Lower lobe of right lung (tissue), 2 donors: ENCODE measurements at places on chromosomes 1 and 21.
A peak's percentile ranks its signal among the peaks of the same experiment; 100 is the strongest.

DNA sequence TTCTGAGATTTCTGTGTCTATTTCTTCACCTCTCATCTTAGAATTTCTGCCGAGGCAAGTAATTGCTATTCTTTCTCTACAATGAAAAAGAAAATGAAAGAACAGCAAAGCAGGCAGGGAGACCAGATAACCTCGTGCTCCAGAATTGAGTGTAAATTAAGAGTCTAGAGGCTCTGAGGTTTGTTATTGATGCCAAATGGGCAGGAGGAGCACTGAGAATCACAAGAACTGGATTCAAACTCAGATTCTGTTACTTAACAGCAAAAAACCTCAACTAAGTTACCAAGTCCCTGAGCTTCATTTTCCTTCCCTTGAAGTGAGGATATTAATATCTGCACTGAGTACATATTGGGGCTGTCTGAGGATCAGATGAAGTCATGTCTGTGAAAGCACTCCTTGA, 5.5 kb upstream of the DDR2 start:
- no peak for DNase-seq

- DNase-seq = no peak
These were observed 1917.0 kb downstream of the MRPL39 start for GRCh38 chr21:23690316-23690715.

GRCh38 chr1:94743862-94744261, 76.3 kb upstream of the SLC44A3 start:
- DNase-seq = no peak

- peak; percentile 41 for DNase-seq
These were observed 53.2 kb downstream of the PRKCZ start for GRCh38 chr1:2103266-2103900.

GRCh38 chr1:226598455-226598849, 49.9 kb downstream of the STUM start:
- no peak for DNase-seq

DNA sequence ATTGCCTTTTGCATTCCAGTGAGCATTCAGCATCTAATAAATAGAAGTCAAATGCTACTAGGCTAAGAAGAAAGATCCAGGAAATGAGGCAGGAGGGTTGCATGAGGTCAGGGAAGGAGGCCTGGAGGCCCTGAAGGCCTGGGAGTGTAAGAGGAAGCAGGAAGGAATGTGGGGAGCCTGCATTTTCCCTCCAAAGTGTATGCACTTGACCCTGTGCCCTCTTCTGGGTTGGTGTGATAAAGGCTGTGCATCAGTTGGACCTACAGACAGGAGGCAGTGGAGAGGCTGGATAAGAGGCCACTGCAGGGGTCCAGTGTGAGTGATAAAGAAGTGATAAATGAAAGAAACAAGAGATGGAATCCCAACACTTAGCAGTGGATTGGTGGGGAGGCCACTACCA, 20.4 kb downstream of the KIAA1614 start:
- DNase-seq = no peak

DNA sequence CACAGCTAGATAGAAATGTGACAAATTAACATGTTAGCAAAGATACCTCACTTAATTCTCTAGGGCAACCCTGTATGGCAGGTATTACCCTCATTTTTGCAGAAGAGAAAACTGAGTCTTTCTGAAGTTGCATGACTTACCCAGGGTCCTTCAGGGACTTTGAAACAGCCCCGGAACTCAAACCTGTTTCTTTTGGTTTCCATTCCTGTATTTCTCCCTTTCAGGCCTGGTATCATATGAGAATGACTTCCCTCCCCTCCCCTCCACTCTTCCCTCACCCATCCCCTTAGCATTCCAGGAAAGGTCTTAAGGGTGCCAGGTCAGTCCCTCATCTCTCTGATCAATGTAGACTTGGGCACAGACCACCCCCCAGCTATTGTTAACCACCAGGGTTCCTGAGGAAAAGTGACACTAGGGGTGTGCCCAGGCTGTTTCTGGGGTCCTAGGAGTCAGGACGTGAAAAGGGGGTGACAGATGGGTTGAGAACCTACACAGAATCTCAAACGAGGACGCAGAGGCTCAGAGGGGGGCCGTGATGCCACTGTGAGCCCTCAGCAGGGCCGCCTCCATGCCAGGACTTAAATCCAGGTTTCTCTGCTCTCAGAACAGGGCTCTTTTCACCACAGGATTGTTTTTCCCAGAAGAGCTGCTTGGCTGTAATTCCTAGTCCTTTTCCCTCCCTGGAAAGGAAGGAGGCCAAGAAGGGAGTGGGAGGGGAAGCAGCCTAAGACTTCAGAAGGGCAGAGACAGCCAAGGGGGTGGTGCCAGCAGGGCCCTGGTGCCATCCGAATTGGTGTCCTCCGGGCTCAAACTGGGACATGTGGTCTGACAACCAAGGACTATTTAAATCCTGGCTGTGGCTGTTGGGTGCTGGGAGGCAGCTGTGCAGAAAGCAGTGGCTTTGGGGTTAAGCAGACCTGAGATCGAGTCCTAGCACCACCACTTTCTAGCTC, 2.1 kb upstream of the WASF2 start:
- DNase-seq = peak; percentile 45

DNA sequence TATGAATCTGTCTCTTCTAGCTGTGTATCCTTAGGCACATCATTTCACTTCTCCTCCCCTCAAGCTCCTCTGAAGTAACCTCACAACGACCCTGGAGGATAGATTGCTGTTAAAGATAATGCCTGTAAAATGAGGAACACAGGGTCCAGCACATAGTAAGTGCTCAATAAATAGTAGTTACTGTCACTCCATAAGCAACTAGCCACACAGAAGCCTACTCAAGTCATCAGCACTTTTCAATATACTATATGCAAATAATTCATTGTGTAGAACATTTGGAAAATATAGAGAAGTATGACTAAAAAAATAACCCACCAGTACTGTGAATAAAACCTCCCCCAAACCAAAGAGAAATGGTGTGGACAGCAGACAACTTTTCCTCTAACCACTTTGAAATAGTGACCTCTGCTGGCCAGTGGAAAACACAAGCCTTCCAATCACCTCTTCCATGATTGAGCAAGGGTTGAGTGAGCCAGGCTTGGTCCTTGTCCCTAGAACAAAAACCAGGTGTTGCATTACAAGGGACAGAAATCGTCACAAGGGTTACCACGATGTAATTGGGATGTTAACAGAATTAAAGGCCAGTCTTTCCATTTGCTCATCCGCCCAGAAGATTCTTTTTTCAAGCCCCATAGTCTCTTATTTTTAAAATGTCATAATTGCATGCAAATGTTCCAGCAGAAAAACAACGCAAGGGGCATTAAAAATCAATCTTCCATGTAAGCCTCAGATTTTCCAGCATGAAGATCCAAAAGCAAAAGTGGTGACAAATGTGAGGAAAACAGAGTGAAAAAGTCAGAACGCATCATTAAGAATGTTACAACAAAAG, 15.7 kb upstream of the GLIS1 start:
- DNase-seq = no peak

- no peak for DNase-seq
These were observed 28.2 kb upstream of the ETS2 start for GRCh38 chr21:38777531-38777930.

DNA sequence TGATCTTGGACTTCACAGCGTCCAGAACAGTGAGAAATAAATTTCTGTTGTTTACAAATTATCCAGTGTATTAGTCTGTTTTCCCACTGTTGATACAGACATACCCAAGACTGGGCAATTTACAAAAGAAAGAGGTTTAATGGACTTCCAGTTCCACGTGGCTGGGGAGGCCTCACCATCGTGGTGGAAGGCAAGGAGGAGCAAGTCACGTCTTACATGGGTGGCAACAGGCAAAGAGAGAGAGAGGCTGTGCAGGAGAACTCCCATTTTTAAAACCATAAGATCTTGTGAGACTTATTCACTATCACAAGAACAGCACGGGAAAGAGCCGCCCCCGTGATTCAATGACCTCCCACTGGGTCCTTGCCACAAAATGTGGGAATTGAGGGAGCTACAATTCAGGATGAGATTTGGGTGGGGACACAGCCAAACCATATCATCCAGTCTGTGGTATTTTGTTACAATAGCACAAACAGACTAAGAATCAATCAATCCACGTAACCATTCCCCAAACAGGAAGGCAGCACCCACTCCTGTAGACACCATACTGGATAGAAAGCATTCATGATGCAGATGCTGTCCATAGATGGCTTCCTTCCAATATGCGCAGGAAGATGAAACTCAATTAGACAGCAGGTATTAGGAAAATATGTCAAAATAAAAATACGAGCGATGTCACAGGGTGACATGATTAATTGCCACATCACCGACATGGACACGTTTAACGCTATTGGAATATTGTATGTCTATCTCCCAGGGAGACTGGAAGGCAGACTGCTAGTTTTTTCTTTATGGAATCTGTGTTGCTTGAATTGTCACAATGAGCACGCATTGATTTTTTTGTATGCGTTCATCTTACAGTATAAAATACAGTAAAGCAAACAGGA, 22.8 kb downstream of the ECE1 start:
- no peak for DNase-seq

DNA sequence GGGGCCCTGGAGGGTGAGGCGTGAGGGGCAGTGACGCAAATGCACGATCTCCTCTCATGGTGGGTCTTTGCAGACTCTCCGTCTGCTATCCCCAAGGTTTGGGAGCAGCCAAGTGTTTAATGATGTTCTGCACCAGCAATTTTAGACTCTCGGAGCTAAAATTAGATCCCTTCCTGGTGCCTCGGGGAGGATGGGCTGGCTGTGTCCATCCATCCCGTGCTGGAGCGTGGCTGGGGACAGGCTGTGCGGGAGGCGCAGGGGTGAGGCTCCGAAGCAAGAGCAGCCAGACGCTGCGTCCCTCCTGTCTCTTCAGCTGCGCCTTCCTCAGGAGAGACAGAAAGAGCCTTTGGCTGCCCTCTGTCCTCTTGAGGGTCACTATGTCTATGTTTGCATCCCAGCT, 387.6 kb downstream of the CAMTA1 start:
- no peak for DNase-seq

DNA sequence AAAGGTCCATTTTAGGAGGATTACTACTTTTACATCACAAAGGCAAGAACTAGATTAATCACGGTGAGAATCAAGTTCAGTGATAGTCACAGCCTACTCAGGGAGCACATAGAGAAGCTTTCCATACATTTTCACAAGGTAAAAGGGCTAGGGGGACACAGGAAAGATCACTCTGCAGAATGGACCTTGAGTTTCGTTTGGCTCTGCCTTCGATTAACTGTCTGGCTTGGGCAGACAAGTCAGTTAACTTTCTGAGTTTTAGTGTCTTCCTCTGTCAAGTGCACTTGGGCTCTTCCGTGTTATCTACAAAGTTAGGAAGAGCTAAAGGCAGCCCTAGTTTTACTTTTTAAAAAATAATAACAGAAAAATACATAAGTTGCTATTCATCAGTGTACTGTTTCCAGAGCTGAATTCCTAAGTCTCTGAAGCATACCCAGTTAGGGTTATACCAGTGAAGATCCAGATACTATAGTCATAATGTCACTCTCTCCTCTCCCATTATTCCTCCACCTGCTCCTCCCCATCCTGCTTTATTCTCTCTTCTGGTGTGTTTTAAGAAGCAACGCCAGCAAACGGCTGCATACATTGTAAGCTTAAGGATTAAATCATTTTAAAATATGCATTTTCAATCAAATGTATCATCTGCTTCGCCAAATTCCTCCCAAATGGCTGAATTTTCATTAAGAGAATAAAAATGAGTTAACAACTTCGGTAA, 1.7 kb downstream of the CEP170 start:
- no peak for DNase-seq

DNA sequence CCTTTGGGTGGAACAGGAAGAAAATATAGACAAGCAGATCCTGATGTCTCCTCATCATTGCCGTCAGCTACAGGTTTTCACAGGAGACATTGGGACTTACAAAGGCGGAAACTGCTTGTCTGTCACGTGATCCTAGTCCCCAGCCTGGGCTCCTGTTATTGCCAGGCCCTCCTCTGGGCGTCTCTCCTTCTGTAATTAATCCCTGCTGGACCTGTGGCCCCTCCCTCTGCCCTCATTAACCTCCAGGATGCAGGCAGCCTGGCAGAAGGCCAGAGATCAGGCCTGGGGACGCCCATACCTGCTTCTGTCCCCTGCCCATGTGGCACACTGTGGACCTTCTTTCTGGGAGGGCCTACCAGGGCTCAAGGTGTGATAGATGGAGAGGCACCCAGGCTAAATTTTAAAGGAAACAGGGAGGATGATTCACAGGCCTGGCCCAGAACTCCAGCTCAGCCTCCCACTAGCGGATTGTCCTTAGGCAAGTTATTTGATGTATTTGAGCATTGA, 2.4 kb downstream of the S100A5 start:
- DNase-seq = no peak
